GM10248 (cell line): ENCODE measurements at places on chromosomes 6 and 20.

DNA sequence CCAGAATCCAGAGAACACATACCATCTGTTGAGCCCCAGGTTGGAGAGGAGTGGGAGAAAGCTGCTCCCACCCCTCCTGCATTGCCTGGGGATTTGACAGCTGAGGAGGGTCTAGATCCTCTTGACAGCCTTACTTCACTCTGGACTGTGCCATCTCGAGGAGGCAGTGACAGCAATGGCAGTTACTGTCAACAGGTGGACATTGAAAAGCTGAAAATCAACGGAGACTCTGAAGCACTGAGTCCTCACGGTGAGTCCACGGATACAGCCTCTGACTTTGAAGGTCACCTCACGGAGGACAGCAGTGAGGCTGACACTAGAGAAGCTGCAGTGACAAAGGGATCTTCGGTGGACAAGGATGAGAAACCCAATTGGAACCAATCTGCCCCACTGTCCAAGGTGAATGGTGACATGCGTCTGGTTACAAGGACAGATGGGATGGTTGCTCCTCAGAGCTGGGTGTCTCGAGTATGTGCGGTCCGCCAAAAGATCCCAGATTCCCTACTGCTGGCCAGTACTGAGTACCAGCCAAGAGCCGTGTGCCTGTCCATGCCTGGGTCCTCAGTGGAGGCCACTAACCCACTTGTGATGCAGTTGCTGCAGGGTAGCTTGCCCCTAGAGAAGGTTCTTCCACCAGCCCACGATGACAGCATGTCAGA lies 77.4 kb downstream of the ASXL1 start:
- no peak for DNase-seq

- no peak for DNase-seq
Observed at GRCh38 chr20:9206486-9206885, 137.6 kb downstream of the PLCB4 start.

- peak; percentile 68 for DNase-seq
Observed at GRCh38 chr6:167699141-167699931, 127.4 kb upstream of the AFDN start.

- peak; percentile 14 for DNase-seq
Observed at GRCh38 chr6:152636021-152636608, 1.0 kb downstream of the SYNE1 start.

- no peak for DNase-seq
Observed at GRCh38 chr6:39053016-39053624, 4.5 kb downstream of the GLP1R start.

DNA sequence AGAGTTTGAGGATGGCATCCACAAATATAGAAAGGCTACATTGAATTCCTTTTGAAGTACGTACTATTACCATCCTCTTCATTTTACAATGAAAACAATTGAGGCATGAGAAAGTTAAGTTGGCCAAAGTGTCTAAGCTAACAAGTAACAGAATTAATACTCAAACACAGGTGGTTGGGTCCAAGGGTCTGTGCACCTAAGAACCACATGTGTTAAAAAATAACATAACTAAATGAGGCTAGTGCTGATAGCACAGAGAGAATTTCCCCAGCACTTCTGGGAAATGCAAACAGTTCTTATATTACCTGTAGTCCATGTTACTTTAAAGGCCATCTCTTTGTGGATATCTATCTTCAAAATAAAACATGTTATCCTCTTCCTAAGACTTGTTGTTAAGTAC lies 10.5 kb upstream of the KHDRBS2 start:
- no peak for DNase-seq

GRCh38 chr6:11096109-11096508 lies 2.5 kb downstream of the SMIM13 start:
- DNase-seq: no peak

DNA sequence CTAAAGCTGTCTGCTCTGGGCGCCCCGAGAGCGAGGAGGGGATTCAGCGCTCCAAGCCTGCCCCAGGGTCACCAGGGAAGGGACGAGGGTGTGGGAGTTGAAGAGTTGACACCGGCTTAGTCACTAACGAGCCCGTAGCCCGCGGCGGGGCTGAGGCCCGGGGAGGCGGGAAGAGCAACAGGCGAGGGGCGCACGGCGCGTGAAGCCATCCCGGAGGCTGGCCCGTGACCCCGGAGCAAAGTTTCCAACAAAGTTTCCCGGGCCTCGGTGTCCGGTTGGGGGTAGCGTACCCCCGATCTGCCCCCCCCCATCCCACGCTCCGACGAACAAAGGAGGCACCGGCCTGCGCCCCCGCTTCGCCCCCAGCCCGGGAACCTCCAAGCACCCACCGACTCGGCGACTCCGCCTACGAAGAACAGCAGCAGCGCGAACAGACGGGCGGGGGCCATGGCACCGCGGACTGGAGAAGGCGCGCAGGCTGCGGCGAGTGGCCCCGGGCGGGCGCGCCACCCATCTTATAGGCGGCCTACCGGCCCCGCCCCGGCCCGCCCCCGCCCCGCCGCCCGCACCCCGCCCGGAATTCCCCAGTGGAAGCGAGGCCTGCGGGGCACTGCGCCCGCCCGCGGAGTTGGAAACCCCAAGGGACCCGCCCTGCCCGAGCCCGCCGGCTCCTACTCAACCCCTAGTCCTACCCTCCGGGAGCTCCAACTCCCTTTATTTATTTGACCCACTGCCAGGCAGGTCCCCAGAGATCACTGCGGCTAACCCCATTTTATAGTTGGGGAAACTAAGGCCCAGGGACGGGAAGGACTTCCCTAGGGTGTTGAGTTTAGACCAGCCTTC lies at the start of gene SDC4:
SDC4 (minus strand) TSS at position 489 of the 843 bp plus-strand sequence; CDS start at position 449, 40 bp downstream.
- DNase-seq: peak; percentile 43

- DNase-seq: no peak
Observed at GRCh38 chr6:225121-225721, 67.1 kb upstream of the DUSP22 start.

DNA sequence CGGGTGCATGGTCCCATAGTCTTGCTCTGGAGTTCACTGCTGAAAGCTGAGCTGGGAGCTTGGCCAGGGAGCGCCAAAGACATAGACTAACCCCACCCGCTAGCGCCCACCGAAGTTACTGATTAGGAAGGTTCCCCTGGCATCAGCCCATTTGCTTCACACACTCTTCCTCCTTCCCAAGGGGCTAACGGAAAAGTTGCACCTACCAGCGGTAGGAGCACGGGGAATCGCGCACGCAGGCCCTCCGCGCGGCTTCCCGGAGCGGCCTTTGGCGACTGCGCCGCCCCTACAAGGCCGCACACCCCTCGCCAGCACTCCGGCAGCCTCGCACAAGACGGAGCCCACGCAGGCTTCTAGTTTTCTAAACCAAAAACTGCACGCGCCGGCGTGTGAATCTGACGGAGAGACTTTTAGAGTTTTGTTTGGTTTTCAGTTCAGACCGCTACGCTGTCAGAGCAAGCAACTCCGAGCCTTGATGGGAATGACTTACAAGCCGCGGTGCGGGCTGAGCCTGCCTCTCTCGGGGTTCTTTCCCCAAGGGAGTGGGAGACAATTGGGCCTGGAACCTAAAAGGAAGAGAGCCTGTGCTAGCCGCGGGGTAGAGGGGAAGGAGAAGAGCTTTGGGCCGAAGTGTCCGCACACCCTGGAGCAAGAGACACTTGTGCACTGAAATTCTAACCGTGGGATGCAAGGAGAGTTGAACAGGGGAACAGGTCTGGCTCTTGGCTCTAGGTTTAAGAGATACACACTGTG lies 891 bp upstream of the POU3F2 start:
- peak; percentile 43 for DNase-seq

GRCh38 chr6:44171899-44172546 lies 13.4 kb downstream of the CAPN11 start:
- no peak for DNase-seq

DNA sequence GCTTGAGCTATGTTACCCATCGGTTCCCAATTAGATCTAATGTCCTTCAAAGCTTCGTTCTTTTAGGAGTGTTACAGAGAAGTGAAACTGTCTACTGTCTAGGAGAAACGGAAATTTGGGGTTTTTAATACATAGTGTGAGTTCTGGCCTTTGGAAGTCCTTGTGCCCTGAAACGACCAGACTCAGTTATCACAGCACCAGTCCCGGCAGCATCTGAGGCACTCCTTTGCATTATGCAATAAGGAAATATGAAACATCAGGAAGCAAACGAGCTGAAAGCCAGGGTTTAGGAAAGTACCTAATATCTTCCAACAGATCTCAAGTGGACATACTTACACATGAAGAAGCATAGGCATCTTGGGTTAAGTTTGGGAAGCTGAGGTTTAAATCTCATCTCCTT lies 61.8 kb upstream of the ADGRF1 start:
- DNase-seq: no peak

DNA sequence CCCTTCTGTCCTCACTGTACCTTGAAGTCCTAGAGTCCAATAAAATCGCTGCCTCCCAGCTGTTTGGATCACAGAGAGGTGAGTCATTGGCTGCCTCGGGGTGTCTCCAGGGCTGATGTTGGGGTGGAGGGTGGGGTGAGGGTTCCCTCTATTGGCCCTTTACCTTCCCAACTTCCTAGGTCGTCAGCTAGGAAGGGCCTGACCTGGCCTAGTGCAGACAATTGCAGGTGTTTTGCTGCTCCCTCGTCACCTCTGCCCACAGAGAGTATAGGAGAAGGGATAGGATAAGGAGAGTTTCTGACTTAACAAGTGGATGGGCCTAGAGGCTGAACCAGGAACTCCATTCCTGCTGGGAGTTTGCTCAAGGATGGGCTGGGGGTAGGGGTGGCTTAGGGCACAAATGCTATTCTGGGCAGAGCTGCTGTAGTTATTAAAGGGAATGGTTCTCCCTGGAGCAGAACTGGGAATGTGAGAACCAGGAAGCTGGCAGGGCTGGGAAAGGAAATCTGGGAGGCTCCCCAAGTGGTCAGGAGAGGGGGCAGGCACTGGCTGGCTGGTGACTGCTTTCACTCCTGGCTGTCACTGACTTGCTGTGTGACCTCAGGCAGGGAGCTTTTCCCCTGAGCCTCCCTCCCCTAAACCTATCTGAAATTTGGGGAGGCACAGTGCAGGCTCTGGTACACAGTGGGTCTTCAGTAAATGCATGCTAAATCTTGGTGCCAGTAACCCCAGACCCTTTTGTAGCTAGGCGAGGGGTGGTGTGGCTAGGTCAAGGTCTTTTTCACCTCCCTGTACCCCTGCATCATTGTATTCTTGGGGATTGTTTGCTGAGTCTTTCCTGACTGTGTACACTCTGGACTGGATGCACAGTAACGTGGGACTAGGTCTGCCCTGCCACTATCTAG lies 1.5 kb downstream of the TP53INP2 start:
- no peak for DNase-seq

DNA sequence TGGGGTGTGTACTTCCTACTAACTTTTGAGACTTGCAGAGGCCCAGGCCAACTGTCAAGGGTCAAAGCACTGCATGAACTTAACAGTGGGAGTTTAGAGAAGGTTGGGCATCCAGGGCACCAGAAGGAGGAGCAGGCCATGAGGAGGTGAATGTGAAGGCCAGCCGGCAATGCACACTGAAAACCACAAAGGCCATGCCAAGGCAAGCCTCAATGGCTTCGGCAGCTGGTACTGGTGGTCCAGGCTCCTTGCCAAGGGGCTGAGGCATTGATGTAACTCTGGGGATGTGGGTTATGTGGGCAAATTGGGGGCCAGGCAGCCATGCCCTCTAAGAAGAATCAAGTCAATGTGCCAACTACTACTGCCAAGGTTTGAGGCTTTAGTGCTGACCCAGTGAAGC lies 222.4 kb downstream of the UNC5CL start:
- DNase-seq: no peak

DNA sequence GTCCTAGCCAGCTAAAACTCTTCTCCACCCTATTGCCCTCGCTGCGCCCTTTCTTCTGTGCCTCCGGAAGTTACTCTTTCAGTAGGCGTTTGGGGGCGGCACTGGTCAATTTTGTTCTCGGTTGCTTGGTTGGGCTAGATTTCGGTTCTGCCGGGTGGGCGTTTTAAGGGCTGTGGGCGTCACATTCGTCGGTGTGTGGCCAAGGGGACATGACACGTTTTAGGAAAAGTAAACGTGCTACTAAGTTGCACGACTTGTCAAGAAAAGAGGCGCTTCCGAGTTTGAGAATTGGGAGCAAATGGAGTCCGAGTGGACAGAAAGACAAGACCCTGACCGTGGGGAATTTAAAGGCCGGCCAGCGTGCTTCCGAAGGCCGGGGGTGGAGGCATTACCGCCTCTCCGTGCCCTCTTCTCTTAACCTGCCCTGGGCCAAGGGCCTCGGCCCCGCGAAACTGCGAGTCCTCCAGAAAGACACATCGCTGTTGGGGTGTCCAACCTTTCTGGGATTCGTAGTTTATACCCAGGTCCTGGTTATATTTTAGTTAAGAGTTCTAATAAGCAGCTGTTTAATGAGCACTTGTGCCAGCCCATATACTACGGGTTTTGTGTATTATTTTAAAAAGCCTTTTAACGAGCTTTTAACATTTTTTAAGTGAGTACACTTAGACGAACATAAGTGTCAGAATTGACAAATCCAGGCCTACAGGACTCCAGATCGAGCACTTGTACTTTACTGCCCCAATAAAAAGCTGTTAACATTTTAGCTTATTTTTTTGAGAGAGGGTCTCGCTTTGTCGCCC lies 664 bp upstream of the BAG6 start:
- DNase-seq: peak; percentile 90

DNA sequence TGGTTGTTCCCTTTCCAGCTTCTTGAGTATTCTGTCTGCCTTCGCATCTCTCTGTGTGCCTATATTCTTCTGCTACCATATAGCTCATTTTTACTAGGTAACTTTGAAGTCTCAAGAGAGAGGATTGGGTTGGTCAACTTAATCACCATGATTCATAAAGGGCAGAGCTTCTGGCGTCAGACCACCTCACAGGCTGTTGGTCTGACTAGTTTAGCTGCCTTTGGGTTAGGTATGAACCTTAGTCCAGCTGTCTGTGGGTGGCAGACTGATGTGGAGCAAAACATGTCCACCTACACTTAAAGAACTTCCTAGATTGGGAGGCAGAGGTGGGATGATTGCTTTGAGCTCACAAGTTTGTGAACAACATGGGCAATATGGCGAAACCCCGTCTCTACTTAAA lies 192.2 kb upstream of the SGK1 start:
- DNase-seq: no peak

- DNase-seq: no peak
Observed at GRCh38 chr20:34375977-34376430, 12.9 kb downstream of the ITCH start.

DNA sequence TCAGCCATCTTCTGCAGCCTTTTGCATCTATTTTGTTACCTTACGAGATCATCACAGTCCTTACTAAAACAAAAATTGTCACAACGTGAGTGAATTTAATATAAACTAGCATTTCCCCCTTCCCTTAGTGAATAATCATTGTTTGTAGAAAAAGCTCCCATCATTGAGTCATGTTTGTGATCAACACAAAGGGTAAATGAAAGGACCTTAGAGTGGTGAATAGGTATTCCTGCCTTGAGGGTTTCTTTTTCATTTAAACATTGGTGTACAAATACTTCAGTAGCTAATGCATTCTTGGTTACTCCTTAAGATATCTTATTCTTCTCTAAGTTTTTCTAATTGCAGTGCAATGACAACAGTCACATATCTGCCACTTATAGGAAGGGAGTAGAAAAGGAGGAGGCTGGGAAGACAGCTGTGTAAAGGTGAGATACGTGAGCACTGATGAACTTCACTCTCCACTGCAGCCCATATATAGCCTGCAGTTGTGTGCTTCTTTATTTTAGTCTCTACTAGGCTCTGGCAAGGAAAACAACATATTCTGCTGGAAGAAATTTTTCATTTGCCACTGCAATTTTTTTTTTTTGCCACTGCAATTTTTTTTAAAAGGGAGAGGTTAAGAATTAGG lies 27.8 kb downstream of the ADGRG6 start:
- no peak for DNase-seq

GRCh38 chr20:1357921-1358671 lies 29.2 kb upstream of the SDCBP2 start:
- DNase-seq: no peak
